GM12892 (cell line): ENCODE measurements at places on chromosomes 3 and 15.

GRCh38 chr3:1406250-1406649 lies 313.4 kb downstream of the CNTN6 start:
- DNase-seq: no peak

DNA sequence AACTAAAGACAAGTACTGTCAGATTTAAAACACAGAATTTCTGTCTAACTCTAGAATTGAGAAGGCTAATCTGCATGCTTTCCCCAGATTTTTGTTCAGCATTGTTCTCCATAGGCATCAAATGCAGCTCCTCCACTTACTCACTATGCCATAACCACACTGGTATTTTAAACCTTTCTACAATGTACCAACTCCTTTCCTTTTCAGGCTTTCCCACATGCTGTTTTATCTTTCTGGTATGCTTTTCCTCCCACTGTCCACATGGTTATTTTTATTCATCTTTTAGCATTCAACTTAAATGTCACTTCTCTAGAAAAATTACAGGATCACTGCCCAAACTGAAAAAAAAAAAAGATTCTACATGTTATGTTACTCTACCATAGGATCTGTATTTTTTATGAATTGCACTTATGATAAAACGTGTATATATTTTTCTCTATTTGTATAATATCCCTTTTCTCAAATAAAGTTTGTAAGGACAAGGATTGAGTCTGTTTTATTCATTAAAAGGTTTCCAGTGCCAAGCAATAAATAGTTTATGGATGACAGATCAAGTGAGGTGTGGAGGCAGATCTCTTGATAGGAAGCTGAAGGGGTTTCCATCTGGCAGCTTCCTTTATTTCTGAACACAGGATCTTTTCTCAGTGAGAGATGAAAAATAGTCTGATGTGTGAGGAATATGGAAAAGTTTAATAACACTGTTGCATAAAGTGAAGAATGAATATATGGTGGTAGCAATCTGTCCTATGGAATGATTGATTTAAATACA lies 1064.5 kb downstream of the ZPLD1 start:
- no peak for DNase-seq

- DNase-seq: no peak
Observed at GRCh38 chr3:129587566-129588210, 18.8 kb downstream of the PLXND1 start.

DNA sequence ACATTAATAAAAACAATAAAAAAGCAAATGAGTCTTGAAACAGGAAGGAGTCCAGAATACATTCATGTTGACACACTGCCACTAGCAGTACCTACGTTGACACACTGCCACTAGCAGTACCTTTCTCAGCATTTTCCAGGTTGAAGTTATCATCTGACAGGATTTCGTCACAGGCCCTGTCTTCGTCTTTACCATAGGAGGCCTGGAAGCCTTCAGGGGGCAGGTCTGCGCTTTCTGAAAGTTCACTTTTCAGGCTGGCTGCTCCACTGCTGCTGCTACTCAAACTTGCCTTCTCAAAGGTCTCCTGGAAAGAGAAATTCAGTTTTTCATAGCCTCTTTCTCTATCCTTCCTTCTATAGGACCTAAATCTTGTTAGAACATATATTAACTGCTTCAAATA lies 194.7 kb downstream of the NEK10 start:
- no peak for DNase-seq

GRCh38 chr3:71245971-71246880 lies 337.3 kb downstream of the FOXP1 start:
- no peak for DNase-seq
